ENCODE measurements at places on chromosomes 7 and 10.

DNA sequence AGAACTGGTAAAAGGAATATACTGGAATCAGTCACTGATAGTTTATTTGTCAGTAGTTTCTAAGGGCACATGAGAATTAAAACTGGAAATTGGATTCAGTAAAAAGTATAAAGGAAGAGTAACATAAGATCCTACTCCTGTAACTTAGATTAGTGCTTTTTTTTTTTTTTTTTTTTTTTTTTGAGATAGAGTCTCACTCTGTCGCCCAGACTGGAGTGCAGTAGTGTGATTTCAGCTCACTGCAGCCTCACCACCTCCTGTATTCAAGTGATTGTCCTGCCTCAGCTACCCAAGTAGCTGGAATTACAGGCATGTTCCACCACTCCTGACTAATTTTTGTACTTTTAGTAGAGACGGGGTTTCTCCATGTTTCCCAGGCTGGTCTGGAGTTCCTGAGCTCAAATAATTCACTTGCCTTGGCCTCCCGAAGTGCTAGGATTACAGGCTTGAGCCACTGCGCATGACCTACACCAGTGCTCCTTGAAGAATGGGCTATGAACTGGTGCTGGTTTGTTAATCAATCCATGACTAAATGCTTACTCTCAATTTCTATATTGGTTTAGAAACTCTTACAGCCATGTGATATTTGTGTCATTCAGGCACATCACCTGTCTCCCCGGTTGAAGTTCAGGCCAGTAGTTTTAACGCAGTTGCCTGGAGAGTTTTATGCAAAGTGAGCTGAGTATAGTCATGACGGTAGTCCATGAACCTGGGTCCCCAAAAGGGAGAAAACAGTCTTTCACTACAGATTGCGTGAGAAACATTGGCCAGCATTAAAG, 65.0 kb downstream of the ZEB1 start:
- DNase-seq, result no peak

- DNase-seq, result no peak
These were observed 37.2 kb downstream of the PLEKHS1 start for GRCh38 chr10:113788604-113789083.

- no peak for DNase-seq
These were observed 20.8 kb downstream of the GHRHR start for GRCh38 chr7:30984359-30985107.

GRCh38 chr7:28658381-28658780, 246.1 kb downstream of the CREB5 start:
- no peak for DNase-seq

- DNase-seq, result no peak
These were observed 179.0 kb upstream of the KLF14 start for GRCh38 chr7:130912862-130913638.

GRCh38 chr10:113782367-113782766, 30.9 kb downstream of the PLEKHS1 start:
- no peak for DNase-seq

- no peak for DNase-seq
These were observed 53.8 kb upstream of the LRRC4 start for GRCh38 chr7:128084896-128085608.

GRCh38 chr10:14071956-14072355, 258.8 kb downstream of the FRMD4A start:
- no peak for DNase-seq

DNA sequence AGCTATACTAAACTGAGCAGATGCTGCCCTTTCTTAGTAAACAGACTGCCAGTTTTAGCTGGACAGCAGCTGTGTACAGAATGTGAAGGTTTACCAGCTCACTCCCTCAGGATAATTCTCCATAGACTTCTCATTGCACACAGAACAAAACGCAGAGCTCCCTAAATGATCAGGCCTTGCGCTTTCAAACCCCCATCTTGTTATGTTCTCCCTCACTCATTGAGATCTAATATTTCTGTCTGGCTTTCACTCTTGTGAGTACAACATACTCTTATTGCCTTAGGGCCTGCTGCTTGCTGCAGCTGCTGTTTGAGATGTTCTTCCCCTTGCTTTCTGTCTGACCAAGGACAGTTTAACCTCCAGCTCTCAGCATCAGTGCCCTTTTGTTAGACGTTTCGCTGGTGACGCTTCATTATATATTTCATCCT, 17.3 kb downstream of the VWDE start:
- DNase-seq, result no peak

DNA sequence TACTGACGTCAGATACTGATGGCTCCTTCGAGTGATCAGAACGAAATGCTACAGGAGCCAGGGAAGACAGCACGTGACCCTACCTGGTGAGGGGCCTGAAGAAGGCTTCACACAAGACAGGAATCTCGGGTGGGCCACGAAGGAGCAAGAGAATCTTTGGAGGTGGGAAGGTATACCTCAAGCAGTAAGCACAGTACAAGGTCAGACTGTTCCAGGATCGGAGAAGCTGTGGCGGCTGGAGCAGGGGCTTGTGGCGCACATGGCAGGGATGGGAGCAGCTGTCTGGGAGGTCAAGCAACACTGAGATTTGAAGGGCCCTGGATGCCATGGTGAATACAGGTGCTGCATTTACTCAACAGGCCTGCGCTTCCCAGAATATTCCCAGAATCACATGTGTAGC, 45.4 kb downstream of the C10orf143 start:
- no peak for DNase-seq

GRCh38 chr7:70577078-70577477, 554.9 kb upstream of the GALNT17 start:
- no peak for DNase-seq

GRCh38 chr7:124652237-124652636, 113.4 kb downstream of the GPR37 start:
- DNase-seq, result no peak

- DNase-seq, result no peak
These were observed 317.9 kb upstream of the ZNF32 start for GRCh38 chr10:43966571-43966965.

- no peak for DNase-seq
These were observed 24.6 kb downstream of the BRI3 start for GRCh38 chr7:98305951-98306535.
